Cortex of kidney (tissue), 1 donor: ENCODE measurements at places on chromosomes 2 and 18.

DNA sequence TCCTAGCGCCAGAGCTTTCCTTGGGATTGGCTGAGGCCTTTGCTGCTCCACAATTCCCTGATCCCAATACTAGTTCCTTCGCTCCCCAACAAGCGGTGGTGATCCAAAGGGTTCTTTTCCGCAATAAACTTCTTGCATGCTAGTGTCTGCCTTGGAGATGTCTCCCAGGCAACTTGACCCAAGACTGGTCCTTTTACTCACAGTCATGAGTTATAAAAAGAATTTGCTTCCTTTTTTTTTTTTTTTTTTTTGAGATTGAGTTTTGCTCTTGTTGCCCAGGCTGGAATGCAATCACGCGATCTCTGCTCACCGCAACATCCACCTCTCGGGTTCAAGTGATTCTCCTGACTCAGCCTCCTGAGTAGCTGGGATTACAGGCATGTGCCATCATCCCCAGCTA, 89.8 kb upstream of the SP3 start:
- DNase-seq, result no peak

DNA sequence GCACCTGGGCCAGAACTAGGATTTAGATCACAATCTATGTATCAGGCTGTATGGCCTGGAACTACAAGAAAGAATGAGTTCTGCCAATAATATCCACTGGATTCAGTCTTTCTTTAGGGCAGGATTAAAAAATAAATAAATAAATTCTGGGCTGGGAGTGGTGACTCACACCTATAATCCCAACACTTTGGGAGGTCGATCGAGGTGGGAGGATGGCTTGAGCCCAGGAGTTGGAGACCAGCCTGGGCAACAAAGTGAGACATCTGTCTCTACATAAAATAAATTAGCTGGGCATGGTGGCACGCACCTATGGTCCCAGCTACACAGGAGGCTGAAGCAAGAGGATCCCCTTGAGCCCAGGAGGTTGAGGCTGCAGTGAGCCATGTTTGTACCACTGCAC, 8.1 kb downstream of the AMMECR1L start:
- DNase-seq, result no peak

DNA sequence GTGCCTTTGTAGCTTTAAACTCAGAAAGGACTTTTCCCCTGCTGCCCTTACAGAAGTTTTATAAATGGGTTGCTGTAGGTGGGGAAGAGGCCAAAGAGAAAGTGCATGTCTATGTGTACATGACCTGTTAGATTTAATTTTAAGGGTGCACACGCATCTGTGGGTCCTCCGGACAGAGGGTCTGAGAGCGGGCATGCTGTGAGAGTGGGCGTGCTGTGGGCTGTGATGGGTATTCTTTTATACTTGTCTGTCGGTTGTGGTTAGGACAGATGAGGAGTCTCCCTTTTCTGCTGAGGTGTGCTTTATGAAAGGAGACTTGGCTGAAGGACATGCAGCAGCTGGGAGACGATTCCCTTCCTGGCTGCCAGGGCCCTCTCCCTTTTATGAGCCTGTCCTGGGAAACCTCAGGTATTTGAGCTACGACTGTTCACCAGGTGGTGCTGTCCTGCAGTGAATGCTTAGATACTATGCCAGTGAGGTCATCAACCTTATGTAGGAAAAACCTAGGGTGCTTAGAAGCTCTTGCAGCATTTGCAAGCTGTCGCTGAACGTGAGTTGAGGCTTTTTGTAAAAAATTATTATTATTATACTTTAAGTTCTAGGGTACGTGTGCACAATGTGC, 67.5 kb downstream of the TANC1 start:
- no peak for DNase-seq

DNA sequence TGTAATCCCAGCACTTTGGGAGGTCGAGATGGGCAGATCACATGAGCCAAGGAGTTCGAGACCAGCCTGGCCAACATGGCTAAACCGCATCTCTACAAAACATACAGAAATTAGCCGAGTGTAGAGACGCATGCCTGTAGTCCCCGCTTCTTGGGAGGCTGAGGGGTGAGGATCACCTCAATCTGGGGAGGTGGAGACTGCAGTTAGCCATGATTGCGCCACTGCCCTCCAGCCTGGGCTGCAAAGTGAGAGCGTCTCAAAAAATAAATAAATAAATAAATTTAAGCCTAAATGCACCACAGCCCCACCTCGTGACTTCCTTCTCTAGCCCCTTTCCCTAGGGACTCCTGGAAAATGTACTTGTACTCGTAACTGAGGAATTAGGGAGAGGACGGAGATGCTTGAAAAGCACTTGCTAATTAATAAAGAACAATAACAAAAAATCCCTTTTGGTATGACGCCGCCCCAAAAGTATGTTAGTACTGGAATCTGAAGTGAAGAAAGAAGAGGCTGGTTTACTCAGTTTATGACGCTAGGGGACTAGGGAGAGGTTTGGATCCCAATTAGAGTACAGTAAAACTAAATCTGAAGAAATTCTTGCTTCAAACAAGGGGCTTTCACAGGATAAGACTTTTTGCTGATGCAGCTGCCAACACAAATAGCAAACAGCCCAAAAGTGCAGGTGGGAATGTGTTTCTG, 887 bp upstream of the ZNF396 start:
- no peak for DNase-seq

GRCh38 chr18:32093102-32093511, 1.4 kb downstream of the RNF138 start:
- no peak for DNase-seq

GRCh38 chr18:72056171-72056570, 488.0 kb downstream of the CBLN2 start:
- DNase-seq, result no peak

DNA sequence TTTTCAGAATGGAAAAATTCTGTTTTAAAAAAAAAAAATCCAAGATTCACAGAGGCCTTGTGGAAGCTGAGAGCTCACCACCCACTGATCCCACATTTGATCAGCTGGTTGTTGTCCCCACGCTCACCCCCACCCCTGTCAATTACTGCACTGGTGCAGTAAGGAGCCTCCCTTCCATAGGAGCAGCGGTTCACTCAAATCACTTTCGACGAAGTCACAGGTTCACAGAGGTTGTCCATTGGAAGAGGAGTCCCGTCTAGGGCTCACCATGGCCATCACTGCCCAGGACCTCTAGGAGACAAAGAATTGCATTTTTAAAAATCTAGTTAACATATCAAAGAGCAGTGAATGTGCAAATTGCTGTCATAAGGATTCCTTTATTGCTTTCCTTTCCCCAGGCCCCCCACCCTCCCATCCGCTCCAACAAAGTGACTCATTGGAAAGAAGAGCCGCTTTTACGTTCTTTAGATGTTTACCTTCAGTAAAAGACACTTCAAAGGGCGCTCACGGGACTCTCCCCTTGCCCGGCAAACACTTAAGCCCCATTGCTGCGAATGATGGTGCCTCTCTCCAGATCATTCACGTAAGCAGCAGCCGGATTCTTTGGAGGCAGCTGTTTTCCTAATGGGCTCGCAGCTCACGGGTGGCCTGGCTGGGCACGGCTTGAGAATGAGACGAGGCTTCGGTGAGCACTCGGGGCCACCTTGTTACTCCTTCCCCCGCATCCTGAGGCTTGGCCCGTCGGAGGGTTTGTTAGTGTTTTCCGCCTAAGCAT, 165.5 kb upstream of the SALL3 start:
- no peak for DNase-seq

- no peak for DNase-seq
Observed at GRCh38 chr2:150034665-150035064, 447.1 kb upstream of the MMADHC start.

DNA sequence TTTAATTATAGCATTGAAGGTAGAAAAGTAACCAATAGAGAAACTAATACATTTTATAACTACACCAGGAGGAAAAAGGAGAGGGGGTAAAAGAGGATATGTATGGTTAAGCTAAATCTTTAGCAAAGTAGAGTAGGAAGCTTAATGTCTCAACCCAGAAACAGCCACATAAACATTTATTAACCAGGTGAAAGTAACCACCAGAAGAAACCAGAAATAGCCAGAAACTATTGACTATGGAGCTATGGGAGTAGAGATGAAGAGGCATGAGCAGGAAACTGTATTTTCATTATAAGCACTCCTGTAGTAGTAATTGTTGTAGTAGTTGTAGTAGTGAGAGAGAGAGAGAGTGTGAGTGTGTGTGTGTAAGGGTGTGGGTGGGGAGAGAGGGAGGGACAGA, 617.5 kb upstream of the CHAC2 start:
- no peak for DNase-seq

GRCh38 chr18:9712611-9713010, 4.5 kb downstream of the RAB31 start:
- DNase-seq, result no peak

DNA sequence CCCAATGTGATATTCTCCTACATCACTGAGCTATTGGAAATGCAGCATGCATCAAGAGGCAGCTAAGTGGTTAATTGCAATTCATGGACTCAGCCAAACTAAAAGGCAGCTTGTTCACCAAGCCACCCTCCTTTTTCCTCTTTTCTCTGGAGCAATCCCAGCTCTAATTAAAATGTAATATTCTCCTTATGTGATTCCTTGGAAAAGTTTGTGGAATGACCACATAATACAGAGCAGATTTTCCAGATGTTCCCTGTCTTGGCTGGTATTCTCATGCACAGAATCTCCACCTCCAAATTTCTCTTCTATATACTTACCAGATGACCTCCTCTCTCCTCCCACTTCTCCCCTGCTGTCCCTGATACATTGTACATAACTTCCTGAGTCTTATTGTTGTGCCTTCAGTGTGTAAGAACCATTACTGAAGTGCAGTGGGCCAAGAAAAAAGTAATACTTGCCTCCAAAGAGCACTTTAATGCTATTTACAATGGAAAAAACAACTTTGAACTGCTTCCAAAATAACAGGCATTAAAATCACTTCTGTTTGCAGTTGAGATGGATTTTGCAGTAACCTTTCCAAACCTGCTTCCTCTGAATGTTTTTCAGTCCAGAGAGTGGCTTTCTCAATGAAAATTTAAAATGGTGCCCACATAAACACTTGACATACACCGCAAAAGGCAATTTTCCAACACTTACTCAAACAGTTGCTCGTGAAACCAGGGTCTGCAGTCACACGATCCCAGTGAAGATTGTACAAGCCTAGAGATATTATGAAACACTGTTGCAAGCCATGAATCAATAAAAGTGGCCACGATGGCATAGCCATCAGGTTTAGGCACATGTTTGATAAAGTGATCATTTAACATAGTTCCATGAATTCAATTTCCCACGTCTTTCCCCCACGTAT, 258.0 kb downstream of the MTX2 start:
- DNase-seq, result no peak

GRCh38 chr2:230778350-230779063, 65.9 kb downstream of the CAB39 start:
- no peak for DNase-seq

DNA sequence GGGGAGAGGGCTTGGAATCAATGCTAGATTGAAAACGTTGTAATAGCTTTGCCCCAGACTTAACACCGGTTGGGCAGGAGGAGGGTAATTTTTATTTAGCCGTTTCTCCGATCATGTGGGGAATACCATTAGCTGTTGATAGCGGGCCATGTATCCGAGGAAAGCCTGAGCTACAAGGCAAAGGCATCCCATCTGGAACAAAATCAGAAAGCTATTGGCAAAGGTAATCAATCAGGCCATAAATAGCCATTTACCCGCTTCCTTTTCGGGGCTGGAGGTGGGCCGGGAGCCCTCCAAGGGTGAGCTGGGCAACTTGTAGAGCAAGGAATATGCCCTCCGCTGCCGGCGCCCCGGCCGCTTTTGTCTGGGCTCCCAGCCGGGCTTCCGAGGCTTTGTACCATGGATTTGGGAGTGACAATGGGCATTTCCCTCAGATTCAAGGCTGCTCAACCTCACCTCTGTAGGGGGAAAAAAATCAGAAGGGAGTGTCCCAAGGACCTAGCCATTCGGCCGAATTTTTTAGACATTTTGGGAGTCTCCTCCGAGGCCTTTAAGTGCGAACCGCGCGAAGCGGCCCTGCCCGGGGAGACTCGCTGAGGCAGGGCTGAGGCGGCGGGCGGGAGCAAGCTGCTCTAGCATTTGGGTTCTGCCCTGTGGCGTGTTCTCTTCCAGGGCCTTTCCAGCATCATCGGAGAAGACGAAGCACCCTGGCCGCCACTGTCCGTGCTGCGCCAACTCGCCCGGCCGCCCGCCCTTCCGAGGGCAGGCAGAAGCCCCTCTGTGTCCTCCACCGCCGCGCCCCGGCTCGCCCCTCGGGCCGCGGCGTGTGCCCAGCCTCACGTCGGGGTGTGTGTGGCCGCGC, 1.1 kb upstream of the HOXD9 start:
- no peak for DNase-seq

- no peak for DNase-seq
Observed at GRCh38 chr2:210756855-210757254, 200.5 kb downstream of the CPS1 start.

DNA sequence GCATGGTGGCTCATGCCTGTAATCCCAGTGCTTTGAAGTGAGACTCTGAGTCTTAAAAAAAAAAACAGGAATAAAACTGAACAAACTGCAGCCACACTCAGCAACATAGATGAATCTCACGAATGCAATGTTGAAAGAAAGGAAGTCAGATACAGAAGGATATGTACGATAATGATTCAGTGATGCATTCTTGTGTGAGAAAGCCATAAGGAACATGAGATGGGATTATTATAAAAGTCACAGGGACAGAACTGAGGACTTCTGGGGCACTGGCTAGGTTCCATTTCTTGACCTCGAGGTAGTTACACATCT, 56.9 kb upstream of the SMAD2 start:
- DNase-seq, result no peak

DNA sequence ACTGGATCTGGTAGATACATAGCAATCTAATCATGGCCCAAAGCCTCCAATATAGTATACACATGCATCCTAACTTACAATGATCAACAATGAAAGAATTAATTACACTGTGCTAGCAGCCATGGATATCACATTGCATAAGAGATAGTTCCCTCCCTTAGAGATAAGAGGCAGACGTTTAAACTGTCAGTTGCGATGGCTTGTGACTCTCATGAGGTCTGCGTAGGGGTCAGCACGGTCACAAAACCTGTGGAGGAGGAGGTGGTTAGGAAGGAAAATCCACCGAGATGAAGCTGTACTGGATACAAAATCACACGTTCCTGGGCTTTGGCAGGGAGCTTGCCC, 800 bp upstream of the RALB start:
- no peak for DNase-seq

DNA sequence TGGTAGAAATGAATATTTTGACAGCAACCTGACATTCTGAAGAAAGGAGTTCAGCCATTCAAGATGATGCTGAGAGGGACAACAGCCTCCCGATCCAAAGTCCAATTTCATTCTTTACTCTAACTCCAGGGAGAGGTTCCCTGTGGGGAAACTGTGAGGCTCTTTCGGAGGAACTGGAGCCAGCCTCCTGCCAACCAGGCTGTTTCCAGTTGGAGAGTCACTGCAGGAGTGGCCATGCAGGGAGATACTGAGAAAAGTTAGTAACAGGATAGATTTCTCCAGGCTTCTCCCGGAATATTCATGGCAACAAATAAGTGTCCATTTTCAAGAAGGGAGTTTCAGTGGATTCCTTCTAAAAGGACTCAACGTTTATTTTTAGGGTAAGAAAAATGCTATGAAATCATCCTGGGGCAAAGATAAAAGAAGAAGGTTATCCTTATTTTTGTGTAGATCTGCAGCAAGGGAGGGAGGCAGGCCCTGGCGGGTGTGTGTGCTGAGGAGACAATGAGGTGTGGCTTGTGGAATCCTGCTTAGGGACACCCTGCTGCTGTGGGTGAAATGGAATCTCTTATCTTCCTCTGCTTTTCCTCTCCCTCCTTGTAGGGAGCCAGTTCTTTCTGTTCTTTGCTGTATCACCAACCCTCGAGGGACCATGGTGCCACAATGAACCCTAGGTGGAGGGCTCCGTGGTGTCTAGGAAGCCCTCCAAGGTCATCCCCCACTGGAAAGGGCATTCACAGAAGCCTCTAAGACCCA, 18.1 kb downstream of the KLHL14 start:
- no peak for DNase-seq
